ENCODE measurements at places on chromosomes 2 and 18. TPM values are rescaled to one million over a fixed set of nuclear protein-coding genes. Genes with fewer than 3 reads are reported as not detected.

DNA sequence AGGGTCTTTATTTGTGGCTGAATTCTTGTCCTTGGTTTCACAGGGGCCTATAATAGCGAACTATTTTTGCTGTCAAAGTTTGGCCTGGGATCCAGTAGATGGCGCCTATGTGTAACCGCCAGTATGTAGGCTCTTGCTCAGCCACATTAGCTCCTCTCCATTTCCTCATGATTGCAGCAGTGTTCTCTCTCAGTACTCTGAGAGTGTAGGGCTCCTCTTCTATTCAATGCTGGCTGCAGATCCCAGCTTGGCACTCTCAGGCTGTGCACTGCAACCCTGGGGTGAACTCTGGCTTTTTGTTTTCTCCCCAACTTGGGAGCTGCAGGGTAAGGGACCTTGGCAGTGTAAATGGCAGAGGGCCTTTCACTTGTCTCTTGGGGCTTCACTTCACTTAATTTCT lies 344.6 kb upstream of the CHAC2 start:
- DNase-seq, result no peak

DNA sequence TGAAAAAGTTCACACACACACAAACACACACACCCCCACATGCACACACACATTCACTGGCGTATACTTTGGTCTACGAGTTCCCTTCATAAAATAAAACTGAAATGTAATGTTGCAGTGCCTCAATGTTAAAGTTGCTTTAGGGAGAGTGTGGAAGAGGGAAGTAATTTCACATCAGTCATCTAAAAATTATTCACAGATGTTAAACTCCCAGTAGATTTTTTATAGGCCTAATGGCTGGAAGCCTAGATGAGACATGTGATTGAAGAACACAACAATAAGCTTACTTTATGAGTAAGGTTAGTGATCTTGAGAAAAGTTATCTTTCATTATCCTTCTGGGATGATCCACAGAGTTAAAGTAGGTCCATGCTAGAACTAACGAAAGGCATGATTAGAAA lies 506.7 kb upstream of the CNTNAP5 start:
- DNase-seq, result no peak

GRCh38 chr18:9673296-9674251 lies 34.5 kb upstream of the RAB31 start:
- DNase-seq, result no peak

The KHK gene
- 1.7 TPM for total RNA-seq

- DNase-seq, result no peak
These were observed 275.7 kb downstream of the MYCN start for GRCh38 chr2:16215902-16216557.

DNA sequence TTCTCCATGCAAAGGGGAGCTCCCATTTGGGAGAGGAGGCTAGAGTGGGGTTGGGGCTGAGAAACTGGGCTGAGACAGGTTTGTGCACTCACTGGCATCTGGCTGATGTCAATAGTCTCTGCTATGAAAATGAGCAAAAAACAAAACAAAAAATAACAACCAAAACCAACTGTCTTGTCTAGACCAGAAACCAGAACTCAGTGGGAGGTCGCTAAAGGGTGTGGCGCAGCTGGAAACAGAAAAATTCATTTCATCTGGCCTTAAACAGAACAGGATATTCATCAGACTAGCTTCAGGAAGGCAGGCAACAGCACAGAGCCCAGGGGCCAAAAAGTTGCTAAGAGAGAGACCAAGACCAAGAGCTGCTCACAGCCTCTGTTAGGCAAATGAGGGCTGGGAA lies 126.1 kb downstream of the THNSL2 start:
- DNase-seq, result no peak

GRCh38 chr2:152446213-152446612 lies 111.2 kb downstream of the FMNL2 start:
- DNase-seq, result no peak

The AGFG1 gene
- 47.8 TPM for total RNA-seq

DNA sequence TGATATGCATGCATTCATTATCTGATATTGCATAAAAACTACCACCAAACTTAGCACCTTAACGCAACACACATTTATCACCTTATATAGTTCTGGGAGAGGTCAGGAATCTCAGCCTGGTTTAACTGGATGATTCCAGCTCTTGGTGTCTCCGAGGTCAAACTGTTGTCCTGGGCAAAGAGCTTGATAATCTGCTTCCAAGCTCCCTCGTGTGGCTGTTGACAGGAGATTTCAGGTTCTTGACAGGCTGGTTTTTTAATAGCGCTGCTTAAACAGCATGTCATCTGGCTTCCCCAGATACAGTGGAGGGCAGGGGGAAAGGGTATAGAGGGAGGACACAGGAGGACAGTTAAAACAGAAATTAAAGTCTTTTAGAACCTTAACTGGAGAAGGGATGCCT lies 785.0 kb downstream of the CNTNAP5 start:
- DNase-seq, result no peak

GRCh38 chr18:62179213-62179612 lies 7.6 kb downstream of the PIGN start:
- no peak for DNase-seq

- DNase-seq, result no peak
These were observed 308.4 kb downstream of the ZNF804A start for GRCh38 chr2:184906709-184907108.

GRCh38 chr18:3625742-3626091 lies 175.7 kb downstream of the TGIF1 start:
- no peak for DNase-seq

The CACNB4 gene
- total RNA-seq, result 0.90 TPM

- no peak for DNase-seq
These were observed 39.0 kb upstream of the PPP4R1 start for GRCh38 chr18:9653390-9653789.

The C2orf81 gene
- total RNA-seq, result 0.94 TPM

The PDCD1 gene
- total RNA-seq, result 1.0 TPM

The ZNF532 gene
- 59.5 TPM for total RNA-seq

DNA sequence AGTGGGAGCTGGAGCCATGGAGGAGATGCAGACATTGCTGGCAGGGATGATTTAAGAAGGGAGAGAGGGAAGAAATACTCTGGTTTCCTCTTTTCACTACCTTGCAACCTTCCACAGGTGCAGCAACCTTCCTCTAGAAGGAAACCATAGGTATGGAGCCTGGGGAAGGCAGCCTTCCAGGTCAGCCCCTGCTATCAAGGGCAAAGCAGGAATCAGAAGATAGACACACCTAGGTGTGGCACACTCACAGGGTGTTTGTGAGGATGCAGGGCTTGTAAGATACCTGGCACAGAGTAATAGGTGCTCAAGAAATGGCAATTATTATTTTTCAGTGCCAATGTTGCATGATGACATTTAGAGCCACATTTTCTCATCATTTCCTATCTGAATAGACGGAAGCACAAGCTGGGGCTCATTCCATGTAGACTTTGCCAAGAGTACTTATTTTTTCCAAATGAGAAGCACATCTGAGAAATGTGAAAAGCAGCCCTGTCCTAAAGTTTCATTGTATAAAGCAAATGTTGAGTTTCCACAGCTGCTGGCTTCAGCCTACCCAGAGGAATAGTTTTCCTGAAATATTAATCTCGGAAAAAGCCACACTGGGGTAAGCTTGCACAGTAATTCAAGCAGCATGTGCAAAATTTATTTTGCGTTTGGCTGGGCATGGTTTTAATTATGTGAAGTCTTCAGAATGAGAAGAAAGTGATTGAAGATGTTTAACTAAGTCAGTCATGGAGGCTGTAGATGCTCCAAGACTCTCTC lies 20.6 kb downstream of the EVA1A start:
- DNase-seq, result no peak

The TEKT4 gene
- not detected for total RNA-seq

GRCh38 chr2:86301009-86301408 lies 36.4 kb downstream of the REEP1 start:
- no peak for DNase-seq

- DNase-seq, result no peak
These were observed 305.5 kb downstream of the IKZF2 start for GRCh38 chr2:212845941-212846340.

DNA sequence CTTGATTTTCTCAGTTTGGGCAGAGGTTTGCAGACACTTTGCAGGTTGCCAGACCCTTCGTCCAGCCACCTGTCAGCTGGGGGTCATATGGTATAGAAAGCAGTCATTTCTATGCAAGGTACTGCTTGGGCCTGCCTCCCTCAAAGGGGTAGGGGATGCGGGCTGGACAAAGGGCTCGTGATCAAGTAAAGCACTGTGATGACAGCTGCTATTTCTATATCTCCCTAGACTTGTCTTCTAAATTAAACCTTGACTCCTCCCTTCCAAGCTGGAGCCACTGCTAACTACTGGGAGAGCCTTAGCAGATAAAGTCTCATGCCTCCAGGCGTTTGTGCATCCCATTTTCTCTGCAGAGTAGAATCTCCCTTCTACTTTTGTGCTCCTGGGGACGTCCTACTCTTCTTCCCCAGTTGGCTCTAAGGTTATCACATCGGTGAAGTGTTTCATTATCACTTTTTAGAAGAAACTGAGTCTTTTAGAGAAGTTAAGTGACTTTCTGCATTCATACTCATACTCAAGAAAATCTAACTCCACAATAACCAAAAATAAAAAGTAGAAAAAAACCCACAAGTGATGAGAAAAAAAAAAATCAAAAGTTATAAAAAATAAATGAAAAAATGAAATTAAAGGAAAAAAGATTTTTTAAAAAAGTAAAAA lies 710 bp upstream of the XRCC5 start:
- DNase-seq, result no peak

- peak; percentile 32 for DNase-seq
These were observed 34.3 kb downstream of the ADD2 start for GRCh38 chr2:70733646-70734180.

DNA sequence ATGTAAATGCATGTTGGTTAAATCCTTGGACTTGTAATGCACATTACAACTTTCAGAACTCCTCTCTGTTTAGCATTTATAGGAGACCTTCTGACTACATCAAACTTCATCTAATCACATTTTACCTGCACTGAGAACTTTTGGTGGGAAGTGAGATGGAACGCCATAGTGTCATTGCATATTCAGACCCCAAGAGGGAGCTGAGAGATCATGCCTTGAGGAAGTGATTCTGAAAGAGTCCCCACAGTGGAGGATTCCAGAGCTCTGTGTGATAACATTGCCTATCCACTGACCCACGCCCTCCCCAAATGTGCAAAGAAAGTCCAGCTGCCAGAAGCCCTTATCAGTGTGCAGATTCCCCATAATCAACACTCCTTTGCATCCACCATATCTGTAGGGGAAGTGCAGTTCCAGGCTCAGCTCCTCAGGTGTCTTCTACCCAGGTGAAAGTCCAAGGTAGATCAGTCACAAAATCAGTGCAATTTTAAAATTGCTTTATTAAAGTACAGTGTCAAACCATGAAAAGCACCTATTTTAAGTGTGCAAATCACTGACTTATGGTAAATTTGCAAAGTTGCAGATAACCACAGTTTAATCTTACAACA lies 212.4 kb downstream of the RPIA start:
- DNase-seq, result no peak

DNA sequence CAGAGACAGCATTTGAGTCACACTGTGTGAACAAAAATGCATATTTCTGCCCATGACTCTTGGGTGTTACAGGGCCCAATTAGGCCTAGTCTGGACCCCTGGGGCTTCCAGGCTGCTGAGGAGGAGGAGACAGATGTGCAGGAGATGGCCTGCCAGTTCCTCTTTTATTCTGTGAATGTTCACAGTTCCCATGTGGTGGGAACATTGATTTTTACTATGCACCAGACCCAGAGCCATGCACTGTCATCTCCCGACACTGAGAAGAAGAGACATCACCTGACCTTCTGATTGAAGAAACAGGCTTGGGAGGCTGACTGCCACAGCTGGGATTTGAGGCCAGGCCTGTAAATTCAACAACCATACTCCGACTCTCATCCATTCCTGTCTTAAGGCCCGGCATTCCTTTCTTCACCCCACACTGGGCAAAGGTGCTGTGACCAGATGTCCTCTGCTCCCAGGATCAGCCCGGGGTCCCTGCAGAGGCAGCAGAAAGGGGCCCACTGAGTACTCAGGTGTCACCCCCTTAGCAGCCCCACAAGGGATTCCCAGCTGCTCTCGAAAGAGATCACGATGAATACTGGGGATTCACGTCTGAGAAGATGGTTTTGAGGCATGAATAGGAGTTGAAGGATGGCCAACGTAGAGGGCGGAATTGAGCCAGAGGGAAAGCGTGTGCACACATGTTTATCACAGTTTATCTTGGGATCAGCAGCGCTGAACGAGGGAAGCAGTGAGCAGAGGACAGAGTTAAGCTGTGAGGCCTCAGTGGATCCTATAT lies 3.6 kb upstream of the TFCP2L1 start:
- DNase-seq, result peak; percentile 32

DNA sequence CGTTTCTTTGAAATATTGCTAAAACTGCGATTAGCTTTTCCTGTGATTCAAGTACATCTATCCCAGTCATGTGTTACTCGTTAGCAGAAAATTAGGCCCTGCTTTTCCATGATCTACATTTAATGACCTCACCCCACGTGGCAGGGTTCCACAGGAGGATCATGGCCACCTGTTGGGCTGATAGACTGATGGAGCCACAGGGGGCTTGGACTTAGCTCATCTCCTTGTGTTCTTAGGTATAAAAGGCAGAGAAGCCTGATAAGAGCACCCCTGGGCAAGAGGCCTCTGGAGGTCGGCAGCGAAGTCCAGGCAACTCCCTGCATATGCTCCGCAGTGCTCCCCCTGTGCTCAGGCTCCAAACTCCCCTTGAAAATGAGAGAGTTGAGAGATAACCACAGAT lies 12.9 kb downstream of the FZD7 start:
- no peak for DNase-seq
